ENCODE measurements at places on chromosomes 2 and 18. TPM values are rescaled to one million over a fixed set of nuclear protein-coding genes. Genes with fewer than 3 reads are reported as not detected.

Gene GATA6
- polyA plus RNA-seq, result 8.7 TPM

Gene LIMS4
- 0.96 TPM for polyA plus RNA-seq

Gene NDUFV2
- 134 TPM for polyA plus RNA-seq

Gene ACVR1C
- polyA plus RNA-seq, result 0.13 TPM

Gene SESTD1
- polyA plus RNA-seq, result 85.7 TPM

Gene GPR17
- polyA plus RNA-seq, result 0.51 TPM

Gene NT5C1B
- 0.61 TPM for polyA plus RNA-seq

Gene LAMA1
- 72.4 TPM for polyA plus RNA-seq

Gene RALBP1
- 81.9 TPM for polyA plus RNA-seq

Gene TMEM17
- 7.1 TPM for polyA plus RNA-seq

Gene GALNT13
- 2.1 TPM for polyA plus RNA-seq

Gene HPCAL1
- 29.6 TPM for polyA plus RNA-seq

Gene RGPD4
- polyA plus RNA-seq, result not detected

Gene PLB1
- polyA plus RNA-seq, result 1.7 TPM

Gene ZNF804A
- 1.8 TPM for polyA plus RNA-seq

Gene KANSL3
- polyA plus RNA-seq, result 54.2 TPM

Gene SRD5A2
- polyA plus RNA-seq, result 0.08 TPM

Gene GPR55
- polyA plus RNA-seq, result 0.17 TPM

Gene LIMS2
- 16.4 TPM for polyA plus RNA-seq

Gene PECR
- polyA plus RNA-seq, result 52.3 TPM

Gene SULT1C4
- 42.6 TPM for polyA plus RNA-seq

Gene CCDC85A
- polyA plus RNA-seq, result 1.8 TPM

Gene ATP6V1B1
- 67.3 TPM for polyA plus RNA-seq

Gene PID1
- 5.7 TPM for polyA plus RNA-seq

Gene CPO
- 1.2 TPM for polyA plus RNA-seq

Gene MTLN
- polyA plus RNA-seq, result 12.8 TPM

Gene CROCC2
- not detected for polyA plus RNA-seq

Gene CCDC150
- polyA plus RNA-seq, result 19.7 TPM

Gene RBM44
- polyA plus RNA-seq, result 0.50 TPM

Gene VIL1
- polyA plus RNA-seq, result 26.9 TPM

Gene REG3G
- polyA plus RNA-seq, result not detected

Gene IL36A
- not detected for polyA plus RNA-seq

Gene CYB5A
- 337 TPM for polyA plus RNA-seq

Gene TTC21B
- 27.8 TPM for polyA plus RNA-seq

Gene NCKAP5
- polyA plus RNA-seq, result 10.1 TPM

Gene NRP2
- 60.2 TPM for polyA plus RNA-seq

Gene DSC2
- 47.2 TPM for polyA plus RNA-seq

Gene SERPINB3
- polyA plus RNA-seq, result 0.17 TPM

Gene XDH
- 0.06 TPM for polyA plus RNA-seq

Gene CCDC68
- polyA plus RNA-seq, result 10.8 TPM

Gene PRSS56
- not detected for polyA plus RNA-seq

Gene SIX3
- not detected for polyA plus RNA-seq

Gene CXCR1
- not detected for polyA plus RNA-seq

Gene CRYGC
- polyA plus RNA-seq, result not detected

Gene RAB12
- polyA plus RNA-seq, result 47.3 TPM

Gene CCDC74B
- 8.6 TPM for polyA plus RNA-seq

Gene PIEZO2
- 16.6 TPM for polyA plus RNA-seq

Gene SERPINB11
- polyA plus RNA-seq, result not detected

Gene MZT2B
- polyA plus RNA-seq, result 81.4 TPM
